ENCODE measurements at places on chromosomes 16 and 17.

DNA sequence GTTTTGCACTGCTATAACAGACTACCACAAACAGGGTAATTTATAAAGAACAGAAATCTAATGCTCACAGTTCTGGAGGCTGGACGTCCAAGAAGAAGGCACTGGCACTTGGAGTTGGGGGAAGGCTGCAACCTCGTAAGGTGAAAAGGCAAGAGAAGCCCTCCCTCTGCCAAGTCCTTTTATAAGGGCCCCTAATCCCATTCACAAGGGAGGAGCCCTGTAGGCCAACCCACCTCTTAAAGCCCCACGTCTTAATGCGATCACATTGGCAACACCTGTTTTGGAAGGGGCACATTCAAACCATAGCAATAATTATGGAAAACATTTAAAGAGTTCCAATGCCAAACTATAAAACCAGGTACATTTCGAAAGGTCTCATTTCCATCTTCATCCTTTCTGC is 5.2 kb downstream of the PKD1L3 start:
- DNase-seq = no peak

DNA sequence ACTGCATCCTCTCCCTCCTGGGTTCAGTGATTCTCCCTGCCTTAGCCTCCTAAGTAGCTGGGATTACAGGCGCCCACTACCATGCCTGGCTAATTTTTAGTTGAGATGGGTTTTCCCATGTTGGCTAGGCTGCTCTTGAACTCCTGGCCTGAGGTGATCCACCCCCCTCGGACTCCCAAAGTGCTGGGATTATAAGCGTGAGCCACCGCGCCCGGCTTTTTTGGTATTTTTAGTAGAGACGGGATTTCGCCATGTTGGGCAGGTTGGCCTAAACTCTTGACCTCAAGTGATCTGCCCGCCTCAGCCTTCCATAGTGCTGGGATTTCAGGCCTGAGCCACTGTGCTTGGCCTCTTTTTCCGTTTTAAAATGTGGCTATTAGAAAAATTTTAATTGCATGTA is 343.8 kb upstream of the RBFOX1 start:
- DNase-seq = no peak

- DNase-seq = no peak
Observed at GRCh38 chr16:9607515-9608230, 516.2 kb downstream of the HAPSTR1 start.

DNA sequence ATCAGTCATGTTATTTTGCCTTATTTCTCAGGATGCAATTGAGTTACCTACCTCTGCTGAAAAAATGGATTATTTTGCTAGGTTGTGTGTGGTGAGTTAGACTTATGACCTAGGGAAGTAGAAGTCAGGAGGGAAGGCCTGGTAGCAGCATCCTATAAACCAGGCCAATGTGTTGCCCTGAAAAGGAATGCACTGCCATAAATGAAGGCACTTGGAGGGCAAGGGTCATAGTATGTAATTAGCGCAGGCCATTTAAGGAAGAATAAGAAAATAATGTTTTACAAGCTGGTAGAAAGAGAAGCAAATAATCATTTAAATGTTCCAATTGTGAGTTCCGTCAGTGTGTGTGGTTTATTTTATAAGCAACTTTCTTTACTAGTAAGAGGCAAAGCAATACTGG is 698.8 kb downstream of the KCNJ2 start:
- no peak for DNase-seq

- no peak for DNase-seq
Observed at GRCh38 chr16:70635336-70636016, 10.9 kb upstream of the IL34 start.

GRCh38 chr17:50640686-50641351 is 6.1 kb downstream of the ABCC3 start:
- DNase-seq = no peak

DNA sequence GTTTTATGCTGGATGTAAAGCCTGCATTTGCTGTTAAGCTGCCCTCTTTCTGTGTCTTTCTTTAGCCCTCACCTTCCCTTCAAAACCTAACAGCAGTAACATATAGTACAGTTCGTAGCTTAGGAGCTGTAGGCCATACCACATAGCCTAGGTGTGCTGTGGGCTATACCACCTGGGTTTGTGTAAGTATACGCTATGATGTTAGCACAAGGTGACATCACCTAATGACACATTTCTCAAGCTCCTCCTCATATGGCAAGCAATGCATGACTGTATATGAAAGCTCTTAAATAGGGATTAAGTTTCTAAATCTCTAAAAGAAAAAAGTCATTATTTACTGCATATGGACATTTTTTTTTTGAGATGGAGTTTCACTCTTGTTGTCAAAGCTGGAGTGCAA is 57.8 kb upstream of the TMEM97 start:
- no peak for DNase-seq

GRCh38 chr17:55434721-55435120 is 13.1 kb upstream of the MMD start:
- no peak for DNase-seq

GRCh38 chr17:66448026-66448639 is 145.7 kb downstream of the PRKCA start:
- DNase-seq = no peak

GRCh38 chr17:40301315-40301714 is 7.7 kb upstream of the RARA start:
- no peak for DNase-seq

DNA sequence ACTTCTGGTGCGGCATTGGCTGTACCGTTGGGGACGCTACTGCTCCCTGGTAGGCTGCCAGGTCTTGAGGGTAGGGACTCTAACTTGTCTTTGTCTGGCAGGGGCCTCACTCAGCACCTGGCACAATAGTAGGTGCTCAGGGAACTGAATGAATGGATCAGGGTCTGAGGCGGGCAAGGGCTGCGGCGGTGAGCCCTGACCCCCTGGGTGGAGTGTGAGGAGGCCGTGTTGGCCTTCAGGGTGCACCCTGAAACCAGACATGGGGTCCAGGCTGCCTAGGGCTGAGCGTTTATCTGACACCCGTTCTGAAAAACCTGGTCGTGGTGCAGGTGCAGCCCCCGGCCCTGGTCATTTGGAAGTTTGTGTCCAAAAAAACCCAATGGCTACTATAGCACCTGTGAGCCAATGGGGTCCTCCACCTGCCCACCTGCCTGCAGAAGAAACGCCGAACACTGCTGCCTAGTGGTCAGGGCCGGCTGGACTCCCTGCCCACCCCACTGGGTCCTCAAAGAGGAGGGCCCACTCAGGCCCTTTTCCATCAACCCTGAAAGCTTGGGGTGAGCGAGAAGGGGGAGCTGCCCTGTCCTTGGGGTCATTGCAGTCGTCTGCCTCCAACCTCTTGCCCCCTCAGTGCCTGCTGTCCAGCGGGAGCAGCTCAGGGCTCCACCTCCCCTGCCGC is 4.9 kb upstream of the ATP6V0C start:
- no peak for DNase-seq

DNA sequence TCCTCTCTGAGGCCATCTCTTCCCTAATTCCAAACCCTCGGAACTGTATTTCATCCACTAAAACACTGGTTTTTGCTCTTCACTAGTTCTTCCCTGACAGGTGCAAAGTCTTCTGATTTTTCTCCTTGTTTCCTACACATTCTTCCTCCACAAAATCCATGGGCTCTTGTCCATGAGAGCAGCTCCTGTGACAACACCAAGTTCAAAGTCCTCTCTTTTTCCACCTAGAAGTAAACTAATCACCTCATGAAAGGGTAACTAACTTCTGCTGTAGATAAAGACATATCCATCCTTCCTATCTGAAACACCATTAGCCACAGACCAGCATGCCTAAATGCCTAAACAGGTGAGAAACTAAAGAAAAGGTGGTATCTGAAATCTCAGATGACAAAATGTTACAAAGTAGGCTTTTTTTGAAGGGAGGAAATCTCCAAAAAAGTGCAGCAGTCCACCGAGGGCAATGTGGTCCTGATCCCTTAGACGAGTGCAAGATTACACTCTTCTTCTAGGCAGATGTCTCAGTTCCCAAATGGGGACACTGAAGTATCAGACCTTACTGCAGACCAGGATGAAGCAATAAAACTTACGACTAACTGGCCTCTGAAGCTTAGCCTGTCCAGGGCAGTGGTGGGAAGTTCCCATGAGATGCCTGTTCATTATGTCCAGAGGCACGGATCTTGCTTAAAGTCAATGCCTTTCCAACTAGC is 2.8 kb downstream of the PIP4K2B start:
- no peak for DNase-seq

DNA sequence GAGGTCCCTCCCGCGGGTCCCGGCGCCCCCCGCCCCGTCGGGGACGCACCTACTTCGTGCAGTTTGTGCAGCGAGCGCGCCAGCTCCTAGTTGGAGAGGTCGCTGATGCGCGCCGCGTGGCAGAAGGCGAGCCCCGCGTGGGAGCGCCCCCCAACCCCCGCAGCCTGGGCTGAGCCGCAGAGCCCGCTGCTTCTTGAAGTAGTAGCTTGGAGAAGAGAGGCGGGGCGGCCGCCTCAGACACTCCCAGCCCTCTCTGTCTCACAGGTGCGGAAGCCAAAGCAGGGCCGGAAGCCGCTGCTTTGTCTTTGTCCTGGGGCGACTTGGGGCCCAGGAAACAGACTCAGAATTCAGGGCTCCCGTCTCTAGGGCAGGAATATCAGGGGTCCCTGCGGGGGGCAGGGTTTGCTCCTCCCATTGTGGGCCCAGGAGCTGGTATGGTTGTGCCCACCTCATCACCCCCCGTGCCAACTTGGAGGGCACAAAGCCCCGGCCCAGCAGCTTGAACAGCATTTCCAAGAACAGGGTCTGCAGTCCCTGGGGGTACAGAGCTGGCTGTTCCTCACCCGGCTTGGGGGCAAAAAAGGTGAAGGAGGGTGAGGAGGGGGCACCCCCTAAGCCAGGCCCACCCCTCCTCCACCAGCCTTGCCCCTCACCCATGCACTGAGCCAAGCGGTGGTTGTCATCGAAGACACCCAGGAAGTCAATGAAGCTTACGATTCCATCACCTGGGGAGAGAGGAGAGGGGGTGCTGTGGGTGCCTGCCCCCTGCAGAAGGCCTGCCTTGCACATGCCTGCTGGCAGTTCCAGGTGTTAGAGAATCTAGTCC is 13.5 kb downstream of the SPATA32 start:
- peak; percentile 89 for DNase-seq

DNA sequence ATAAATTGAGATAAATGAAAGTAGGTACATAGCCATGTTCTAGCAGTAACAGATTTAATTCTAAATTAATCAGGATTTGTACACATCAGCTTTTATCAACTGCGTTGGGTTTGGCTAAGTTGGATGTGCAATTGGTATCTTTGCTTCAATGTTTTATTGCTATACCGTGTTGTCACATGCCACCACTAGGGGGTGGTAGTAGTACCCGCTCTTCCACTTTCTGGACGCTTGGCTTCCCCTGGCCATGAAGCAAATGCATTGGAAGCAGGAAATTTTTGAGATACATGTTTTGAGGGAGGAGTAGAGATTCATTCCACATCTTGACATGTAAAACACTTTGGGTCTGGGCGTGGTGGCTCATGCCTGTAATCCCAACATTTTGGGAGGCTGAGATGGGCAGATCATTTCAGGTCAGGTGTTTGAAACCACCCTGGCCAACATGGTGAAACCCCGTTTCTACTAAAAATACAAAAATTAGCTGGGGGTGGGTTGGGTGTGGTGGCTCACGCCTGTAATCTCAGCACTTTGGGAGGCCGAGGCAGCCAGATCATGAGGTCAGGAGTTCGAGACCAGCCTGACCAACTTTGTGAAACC is 58.6 kb downstream of the EMP2 start:
- DNase-seq = peak; percentile 27

DNA sequence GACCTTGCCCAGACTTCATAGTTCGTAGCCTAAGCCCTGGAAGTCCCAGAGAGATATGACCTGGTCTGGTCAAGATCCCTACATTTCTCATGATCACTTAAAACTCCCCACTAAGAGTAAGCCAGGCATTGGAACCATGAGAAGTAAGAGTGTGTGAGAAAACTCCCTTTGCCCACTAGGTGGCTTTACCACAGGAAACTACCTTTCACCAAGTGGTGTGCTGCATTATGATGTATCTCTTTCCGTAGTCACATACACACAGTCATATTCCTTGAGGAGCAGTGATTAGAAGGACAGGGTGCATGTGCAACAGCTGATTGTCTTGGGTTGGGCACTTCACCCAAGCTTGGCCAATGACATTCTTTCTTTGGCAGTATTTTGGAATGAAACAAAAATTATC is 639.3 kb downstream of the KCNJ2 start:
- DNase-seq = no peak

DNA sequence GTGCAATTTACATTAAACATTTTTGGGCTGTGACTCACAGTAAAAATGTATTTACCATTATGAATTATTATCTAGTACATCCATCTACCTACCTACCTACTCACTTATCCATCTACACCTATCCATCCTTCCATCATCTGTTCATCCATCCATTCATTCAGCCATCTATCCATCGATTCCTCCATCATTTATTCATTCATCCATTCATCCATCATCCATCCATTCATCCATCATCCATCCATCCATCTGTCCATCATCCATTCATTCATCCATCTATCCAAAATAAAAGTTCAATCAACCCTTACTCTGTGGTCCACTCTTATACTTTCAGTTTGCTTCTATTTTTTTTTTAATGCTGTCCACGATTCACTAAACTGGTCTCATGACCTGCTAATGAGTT is 118.4 kb downstream of the NTN1 start:
- DNase-seq = no peak

DNA sequence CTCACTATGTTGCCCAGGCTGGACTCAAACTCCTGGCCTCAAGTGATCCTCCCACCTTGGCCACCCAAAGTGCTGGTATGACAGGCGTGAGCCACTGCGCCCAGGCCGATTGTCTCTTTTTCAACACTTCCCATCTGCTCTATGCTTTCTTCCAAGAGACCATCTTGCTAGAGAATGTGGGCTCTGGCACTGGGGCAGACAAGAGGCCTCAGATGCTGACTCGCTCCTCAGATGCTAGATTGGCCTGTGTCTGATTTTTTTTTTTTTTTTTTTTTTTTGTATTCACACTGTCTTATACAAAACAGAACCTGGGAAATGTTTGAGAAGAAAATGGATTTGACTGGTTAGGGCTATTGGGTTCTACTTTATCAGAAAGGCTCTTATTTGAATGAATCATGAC is 58.2 kb downstream of the CYB5D2 start:
- DNase-seq = no peak

- DNase-seq = no peak
Observed at GRCh38 chr17:7631398-7632380, 1.8 kb downstream of the SHBG start.

GRCh38 chr17:63309021-63309420 is 137.1 kb downstream of the CYB561 start:
- DNase-seq = no peak

GRCh38 chr16:82833378-82833993 is 206.7 kb downstream of the CDH13 start:
- DNase-seq = no peak

DNA sequence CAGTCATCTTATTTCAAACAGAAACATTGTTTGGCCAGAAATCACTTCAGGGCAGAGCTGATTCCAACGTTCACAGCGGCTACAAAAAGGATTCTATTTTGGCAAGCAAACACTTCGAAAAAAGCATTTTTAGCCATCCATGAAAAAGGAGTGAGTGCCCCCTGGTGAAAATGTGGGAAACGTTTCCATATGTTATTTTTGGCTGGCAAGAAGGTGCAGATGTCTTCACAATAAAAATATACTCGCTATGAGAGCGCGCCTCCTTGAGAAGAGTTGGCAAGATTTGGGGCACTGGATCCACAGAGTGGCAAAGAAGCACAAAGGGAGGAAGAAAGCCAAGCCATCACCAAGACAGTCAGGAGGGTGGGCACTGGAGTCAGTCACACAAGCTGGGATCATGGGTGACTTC is 191.1 kb downstream of the CHD9NB start:
- DNase-seq = no peak

All from CD8-positive, alpha-beta memory T cell (primary cell).